ENCODE measurements at places on chromosomes 11 and 22.
A peak's percentile ranks its signal among the peaks of the same experiment; 100 is the strongest.

DNA sequence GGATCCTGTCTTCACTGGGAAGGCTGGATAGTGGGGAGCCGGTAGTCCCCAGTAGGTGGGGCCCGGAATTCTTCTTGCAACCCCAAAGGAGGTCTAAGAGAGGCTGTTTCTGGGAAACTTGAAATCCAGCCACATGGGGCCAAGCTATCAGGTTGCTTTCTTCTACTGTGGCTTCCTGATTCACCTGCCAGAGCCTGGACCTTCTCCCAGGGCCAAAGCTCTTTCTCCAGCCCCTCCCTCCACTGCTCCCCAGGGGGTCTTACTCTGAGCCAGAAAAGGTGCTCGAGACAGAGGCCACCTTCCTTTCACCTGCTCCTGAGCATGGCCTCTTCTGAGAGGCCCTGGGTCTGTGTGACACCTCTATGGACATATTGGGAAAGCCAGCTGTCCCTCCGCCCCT, 9.1 kb downstream of the TST start:
- no peak for DNase-seq

GRCh38 chr11:18668131-18668530, 30.4 kb upstream of the TMEM86A start:
- no peak for DNase-seq

GRCh38 chr11:47516984-47517853, 35.7 kb downstream of the CELF1 start:
- no peak for DNase-seq

DNA sequence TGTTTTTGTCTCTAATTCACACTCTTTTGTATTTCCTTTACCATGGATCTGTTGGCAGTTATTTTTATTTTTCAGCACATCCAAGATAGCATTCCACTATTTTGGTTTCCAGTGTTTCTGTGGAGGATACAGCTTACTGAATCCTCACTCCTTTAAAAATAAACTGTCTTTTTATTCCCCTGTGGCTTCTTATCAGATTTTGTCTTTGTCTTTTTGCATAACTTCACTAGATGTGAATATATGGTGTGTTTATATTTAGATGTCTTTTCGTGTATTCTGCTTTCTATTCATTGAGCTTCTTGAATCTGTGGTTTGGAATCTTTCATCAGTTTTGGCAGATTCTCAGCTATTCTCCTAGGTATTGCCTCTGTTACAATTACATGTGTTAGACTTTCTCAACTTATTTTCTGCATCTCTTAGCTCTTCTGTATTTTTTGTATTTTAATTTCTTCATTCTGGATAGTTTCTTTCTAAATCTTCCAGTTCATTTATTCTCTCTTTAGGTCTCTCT, 7.4 kb upstream of the ATXN10 start:
- no peak for DNase-seq

DNA sequence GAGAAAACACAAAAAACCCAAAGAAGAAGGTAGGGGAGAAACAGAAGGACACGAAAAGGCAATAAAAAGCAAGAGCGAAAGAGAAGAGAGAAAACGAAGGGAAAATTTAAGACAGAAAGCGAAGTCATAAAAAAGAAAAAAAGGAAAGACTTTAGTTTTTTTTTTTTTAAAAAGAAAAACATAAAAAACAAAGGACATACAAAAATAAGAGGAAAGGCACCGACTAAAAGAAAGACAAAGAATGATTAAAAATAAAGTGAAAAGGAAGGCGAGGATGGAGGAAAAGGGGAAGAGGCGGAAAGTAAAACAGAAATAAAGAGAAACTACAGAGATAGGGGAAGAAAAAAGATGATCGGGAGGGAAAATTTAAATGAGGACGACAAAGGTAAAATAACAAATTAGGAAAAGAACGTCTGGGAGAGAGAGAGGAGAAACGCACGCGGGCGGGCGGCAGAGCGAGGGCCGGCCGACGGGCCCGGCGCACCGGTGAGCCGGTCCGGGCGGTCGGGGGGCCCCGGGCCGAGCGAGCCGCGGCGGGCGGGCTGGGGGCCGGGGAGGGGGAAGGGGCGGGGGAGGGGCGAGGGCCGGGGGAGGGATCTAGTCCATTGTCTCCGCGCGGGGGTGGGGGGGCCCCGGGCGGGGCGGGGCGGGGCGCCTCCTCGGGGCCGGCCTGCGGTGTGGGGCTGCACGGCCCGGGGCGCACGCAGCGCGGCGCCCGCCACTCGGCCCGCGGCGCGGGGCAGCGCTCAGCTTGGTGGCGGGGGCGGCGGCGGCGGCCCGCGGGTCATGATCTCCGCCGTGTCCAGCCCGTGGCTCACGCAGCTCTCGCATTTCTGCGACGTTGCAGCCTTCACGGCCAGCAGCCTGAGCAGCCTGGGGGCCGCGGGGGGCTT, at the start of gene TBX1:
TSS of gene TBX1 (plus strand) at position 721 of the 893 bp plus-strand sequence. CDS start at position 787, 66 bp downstream.
- DNase-seq: no peak

DNA sequence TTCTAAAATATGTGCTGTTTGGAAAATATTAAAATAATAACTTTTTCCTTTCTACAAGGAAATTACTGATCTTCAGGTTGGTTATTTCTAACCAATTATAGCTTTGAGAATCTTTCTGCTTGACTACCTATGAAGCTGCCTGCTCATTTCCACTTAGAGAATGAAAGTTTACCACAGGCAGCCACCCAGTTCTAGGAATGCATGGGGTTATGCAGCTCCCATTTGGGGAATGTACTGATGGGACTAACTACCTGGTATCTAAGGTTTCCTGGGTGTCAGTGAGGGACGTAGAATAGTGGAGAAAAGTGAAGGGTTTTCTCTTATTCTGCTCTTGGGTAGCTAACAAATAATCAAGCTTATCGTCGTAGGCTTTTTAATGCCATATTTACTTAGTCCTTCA, 73.4 kb downstream of the DEUP1 start:
- DNase-seq: no peak

DNA sequence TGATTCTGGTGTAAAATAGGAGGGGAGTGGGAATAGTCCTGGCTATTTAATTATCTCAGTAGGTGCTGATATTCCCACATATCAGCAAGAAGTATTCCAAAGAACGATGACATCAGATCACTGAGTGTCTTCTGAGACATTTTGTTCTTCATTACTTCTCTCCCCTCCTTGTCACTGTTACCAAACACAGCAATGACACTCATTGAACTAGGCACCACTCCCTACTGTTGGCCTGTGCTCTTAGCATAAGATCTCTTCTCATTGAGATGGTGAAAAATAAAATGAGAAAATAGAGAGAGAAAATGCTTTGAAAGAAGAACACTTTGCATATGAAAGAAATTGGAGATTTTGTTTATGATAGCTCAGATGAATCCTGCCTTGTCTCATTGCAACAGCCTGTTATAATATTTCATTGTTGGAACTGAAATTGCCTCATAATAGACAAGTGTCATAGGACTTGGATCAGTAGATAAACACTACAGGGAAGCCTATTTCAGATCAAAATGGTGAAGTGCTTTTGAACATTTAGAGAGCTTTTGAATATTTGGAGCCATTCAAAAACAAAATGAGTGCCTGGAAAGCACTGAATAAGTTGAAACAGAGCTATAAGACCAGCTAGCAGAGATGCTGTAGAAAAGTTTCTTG, 11.3 kb upstream of the ETS1 start:
- no peak for DNase-seq

DNA sequence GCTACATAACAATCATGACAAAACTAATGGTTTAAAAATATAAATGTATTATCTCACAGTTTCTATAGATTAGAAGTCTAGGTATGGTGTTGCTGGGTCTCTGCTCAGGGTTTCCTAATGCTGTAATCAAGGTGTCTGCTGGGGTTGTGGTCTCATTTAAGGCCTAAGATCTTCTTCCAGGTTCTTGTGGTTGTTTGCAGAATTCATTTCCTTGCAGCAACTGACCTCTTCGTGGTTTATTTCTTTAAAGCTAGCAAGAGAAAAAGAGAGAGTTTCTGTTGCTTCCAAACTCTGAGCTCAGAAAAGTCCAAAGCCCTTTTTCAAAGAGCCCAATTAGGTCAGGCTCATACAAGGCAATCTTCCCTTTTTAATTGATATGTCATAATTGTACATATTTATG, 452.7 kb upstream of the CCDC179 start:
- DNase-seq: no peak

GRCh38 chr11:117064275-117064674, 34.0 kb downstream of the SIK3 start:
- no peak for DNase-seq

- DNase-seq: no peak
These were observed 55.2 kb upstream of the SLC22A12 start for GRCh38 chr11:64535811-64536210.

DNA sequence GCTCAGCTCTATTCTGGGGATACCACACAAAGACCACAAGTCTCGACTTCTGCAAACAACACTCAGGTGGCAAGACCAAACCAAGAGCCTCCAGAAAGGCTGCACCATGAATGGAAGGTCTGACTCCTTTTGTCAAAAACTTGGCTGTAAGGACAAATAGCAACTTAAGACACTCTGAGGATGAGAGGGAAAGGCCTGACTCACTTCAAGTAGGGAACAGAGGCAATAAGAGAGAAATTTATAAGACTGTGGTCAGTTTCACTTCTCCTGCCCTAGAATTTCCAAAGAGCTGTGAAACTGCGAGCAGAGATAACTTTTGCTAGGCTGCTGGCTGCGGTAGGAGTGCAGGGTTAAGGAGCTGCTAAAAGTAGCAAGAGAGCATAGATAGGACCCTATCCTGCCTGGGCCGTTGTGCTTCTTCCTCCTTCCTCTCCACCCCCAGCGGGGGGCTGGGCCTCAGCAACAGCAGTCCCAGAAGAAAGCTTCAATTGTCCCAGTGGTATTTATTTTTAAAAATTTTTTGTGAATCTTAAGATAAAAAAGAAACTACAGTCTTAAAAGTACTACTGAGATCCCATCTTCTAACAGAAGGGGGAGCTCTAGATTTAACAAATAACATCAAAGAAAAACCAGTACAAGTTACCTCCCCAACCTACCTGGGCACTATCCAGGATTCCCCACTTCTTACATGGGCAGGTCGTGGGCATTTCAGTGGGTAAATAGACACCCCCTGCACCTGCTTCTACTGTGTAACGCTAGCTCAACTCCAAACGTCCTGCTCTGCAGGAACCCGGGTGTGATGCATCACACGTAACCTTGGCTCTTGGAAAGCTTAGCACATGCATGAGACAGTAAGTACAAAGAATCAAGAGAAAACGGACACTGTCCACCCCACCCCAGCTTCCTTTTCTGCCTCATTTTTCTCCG, 66.4 kb downstream of the SGSM3 start:
- DNase-seq: peak; percentile 39

GRCh38 chr11:69848201-69848600, 29.0 kb upstream of the FGF3 start:
- DNase-seq: no peak

DNA sequence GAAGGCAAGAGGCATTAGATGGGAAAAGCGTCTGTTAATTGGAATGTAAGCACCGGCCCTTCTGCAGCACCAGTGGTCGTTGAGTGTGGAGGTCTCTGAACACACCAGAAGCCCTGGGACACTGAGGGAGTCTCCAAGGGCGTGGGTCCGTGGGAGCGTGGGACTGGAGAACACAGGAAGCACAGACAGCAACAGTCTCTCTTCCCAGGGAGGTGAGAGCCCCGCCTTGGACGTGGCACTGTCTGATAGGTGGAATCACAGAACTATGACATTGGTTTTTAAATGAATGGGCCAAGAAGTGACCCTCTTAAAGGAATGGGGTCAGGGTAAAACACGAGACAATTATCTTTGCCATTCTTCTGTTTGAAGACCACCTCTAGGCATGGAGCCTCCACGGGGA, 28.1 kb upstream of the BID start:
- DNase-seq: no peak

- DNase-seq: no peak
These were observed 49.2 kb downstream of the LIF start for GRCh38 chr22:30197389-30197788.

GRCh38 chr22:24145446-24146193, 35.7 kb upstream of the SUSD2 start:
- DNase-seq: no peak

- no peak for DNase-seq
These were observed 261.9 kb upstream of the LUZP2 start for GRCh38 chr11:24234822-24235508.

DNA sequence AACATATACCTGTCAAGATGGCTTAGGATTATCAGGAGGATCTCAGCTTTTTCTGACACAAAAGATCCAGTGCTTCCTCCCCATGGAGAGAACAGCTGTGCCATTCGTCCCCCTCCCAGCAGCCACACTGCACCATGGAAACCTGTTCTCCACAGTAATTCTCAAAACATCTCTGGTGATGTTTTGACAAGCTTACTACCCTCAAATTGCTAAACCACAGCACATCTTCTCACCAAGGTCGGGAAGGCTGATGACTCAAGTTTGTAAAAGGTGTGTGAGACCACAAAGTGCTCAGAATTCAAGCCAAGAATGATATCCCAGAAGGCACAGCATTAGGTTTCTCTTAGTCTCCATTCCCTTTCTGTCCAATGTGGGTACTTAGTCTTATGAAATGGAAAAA, 3.9 kb upstream of the RAB38 start:
- no peak for DNase-seq

- DNase-seq: no peak
These were observed 552.1 kb upstream of the CHORDC1 start for GRCh38 chr11:90774727-90775566.

- peak; percentile 56 for DNase-seq
These were observed 28.1 kb downstream of the IGSF9B start for GRCh38 chr11:133928628-133929059.

DNA sequence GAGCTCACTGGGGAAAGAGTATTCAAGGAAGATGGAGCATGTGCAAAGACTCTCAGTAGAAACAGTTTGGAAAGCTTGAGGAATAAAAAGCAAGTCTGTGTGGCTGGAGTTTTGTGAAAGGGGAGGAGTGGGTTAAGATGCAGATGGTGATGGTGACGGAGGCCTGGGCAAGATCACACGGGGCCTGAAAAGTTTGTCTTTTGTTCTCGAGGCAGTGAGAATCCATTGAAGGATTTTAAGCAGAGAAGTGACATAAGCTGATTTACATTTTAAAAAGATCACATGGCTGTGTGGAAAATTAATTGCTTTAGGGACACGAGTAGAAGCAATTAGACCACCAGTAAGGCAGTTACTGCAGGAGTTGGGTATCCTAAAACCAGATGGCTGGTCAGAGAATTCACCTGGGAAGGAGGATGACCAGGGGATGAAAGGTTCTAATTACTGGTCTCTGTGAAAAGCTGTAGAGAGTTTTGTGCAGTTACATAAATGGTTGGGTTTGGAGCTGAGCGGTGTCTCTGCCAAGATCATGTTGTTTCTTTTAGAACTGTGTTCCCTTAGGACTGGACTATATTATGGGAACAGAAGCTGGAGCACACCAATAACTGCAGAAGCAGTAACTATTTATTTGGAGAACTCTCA, 7.1 kb downstream of the RRP8 start:
- no peak for DNase-seq

- no peak for DNase-seq
These were observed 185.6 kb upstream of the MTMR2 start for GRCh38 chr11:96109331-96110030.

- DNase-seq: peak; percentile 92
These were observed 35.4 kb downstream of the CD82 start for GRCh38 chr11:44600839-44601383.
